Small intestine (tissue), 16 donors: ENCODE measurements at places on chromosomes 3 and 15. TPM values are rescaled to one million over a fixed set of nuclear protein-coding genes. Genes with fewer than 3 reads are reported as not detected.
A peak's percentile ranks its signal among the peaks of the same experiment; 100 is the strongest.

The COL6A5 gene
- polyA plus RNA-seq, result 0.01 TPM

GRCh38 chr3:117035745-117036144, 326.2 kb downstream of the TUSC7 start:
- H3K27me3 ChIP-seq, result no peaks in the 10 kb centered on the region
- H3K4me3 ChIP-seq, result no peak overlapping the region
- H3K27ac ChIP-seq, result peak overlapping the region; percentile 47
- peak; percentile 60 for DNase-seq
- no peaks in the 10 kb centered on the region for H3K36me3 ChIP-seq

GRCh38 chr3:46677411-46677726, 16.1 kb downstream of the ALS2CL start:
- H3K4me1 ChIP-seq, result no peaks in the 10 kb centered on the region
- H3K27me3 ChIP-seq, result no peaks in the 10 kb centered on the region
- peaks cover 86% of the 10 kb centered on the region for H3K36me3 ChIP-seq
- H3K4me3 ChIP-seq, result no peak overlapping the region
- DNase-seq, result no peak

The MINAR1 gene
- polyA plus RNA-seq, result 0.43 TPM

GRCh38 chr3:24538891-24539290, 44.2 kb upstream of the THRB start:
- H3K27me3 ChIP-seq, result no peaks in the 10 kb centered on the region
- DNase-seq, result peak; percentile 90
- H3K27ac ChIP-seq, result no peak overlapping the region
- no peaks in the 10 kb centered on the region for H3K4me1 ChIP-seq
- H3K36me3 ChIP-seq, result no peaks in the 10 kb centered on the region

DNA sequence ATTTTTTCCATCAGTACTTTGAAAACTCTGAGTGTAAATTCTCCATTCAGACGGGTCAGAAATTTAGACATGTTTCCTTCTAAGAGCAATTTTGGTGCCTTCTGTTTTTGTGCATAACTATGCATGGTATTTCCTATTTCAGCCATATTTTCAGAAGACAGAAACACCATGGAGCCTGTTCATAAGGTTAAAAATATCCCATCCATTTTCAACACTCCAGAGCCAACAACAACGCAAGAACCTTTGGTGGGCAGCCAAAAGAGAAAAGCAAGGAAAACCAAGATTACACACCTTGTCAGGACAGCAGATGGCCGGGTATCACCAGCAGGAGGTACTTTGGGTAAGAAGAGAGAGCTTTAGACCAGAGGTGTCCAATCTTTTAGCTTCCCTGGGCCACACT, 275.6 kb downstream of the BBX start:
- H3K4me3 ChIP-seq, result no peak overlapping the region
- no peak overlapping the region for H3K27ac ChIP-seq
- peaks cover 11% of the 10 kb centered on the region for H3K36me3 ChIP-seq
- H3K4me1 ChIP-seq, result peaks cover 4% of the 10 kb centered on the region

DNA sequence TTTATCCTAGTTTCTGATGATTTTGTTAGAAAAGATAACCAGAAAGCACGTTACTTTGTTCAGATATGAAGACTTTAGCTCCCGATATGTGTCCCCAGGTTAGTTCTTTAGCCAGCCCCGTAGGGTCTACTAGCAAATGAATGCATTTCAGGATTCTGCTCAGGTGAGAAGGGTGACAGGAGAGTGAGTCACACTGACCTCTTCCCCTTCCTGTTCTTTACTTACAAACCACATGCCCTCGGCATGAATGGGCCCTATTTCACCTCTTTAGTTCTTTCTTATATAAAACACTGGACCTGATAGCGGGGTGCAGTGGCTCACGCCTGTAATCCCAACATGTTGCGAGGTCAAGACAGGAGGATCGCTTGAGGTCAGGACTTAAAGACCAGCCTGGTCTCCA, 98.4 kb downstream of the SLC49A4 start:
- no peaks in the 10 kb centered on the region for H3K4me1 ChIP-seq
- no peak overlapping the region for H3K4me3 ChIP-seq
- H3K27ac ChIP-seq, result no peak overlapping the region
- DNase-seq, result no peak
- H3K27me3 ChIP-seq, result no peaks in the 10 kb centered on the region

- no peaks in the 10 kb centered on the region for H3K4me1 ChIP-seq
- no peaks in the 10 kb centered on the region for H3K27me3 ChIP-seq
- no peak for DNase-seq
- H3K27ac ChIP-seq, result no peak overlapping the region
- H3K36me3 ChIP-seq, result peaks cover 13% of the 10 kb centered on the region
- H3K4me3 ChIP-seq, result no peak overlapping the region
Observed at GRCh38 chr3:188607805-188608315, 453.9 kb downstream of the LPP start.

The IL1RAP gene
- polyA plus RNA-seq, result 0.45 TPM

- H3K27ac ChIP-seq, result no peak overlapping the region
- H3K4me1 ChIP-seq, result no peaks in the 10 kb centered on the region
- no peaks in the 10 kb centered on the region for H3K36me3 ChIP-seq
- no peak overlapping the region for H3K4me3 ChIP-seq
- H3K27me3 ChIP-seq, result no peaks in the 10 kb centered on the region
Observed at GRCh38 chr3:56881841-56882240, 80.1 kb upstream of the ARHGEF3 start.

DNA sequence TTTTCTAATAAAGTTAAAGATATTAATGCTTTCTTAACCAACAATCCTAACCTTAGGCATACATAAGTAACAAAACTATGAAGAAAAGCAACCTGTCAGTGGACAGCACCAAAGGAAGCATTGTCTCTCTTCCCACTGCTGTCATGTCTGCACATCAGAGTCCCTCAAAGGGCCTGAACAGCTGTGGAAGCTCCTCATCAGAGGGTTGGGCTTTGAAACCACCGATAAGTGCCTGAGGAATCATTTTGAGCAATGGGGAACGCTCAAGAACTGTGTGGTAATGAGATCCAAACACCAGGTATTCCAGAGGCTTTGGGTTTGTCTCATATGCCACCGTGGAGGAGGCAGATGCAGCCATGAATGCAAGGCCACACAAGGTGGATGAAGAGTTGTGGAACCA, 182.5 kb downstream of the FMN1 start:
- no peaks in the 10 kb centered on the region for H3K4me1 ChIP-seq
- DNase-seq, result no peak
- no peaks in the 10 kb centered on the region for H3K27me3 ChIP-seq
- H3K27ac ChIP-seq, result no peak overlapping the region

The CATSPER2 gene
- 3.2 TPM for polyA plus RNA-seq

The LCTL gene
- not detected for polyA plus RNA-seq

GRCh38 chr3:125310623-125311081, 64.5 kb downstream of the ZNF148 start:
- H3K27ac ChIP-seq, result peak overlapping the region; percentile 28
- peak; percentile 42 for DNase-seq
- no peaks in the 10 kb centered on the region for H3K27me3 ChIP-seq
- peak overlapping the region; percentile 42 for H3K4me3 ChIP-seq
- H3K36me3 ChIP-seq, result peaks cover 22% of the 10 kb centered on the region

The CX3CR1 gene
- not detected for polyA plus RNA-seq

DNA sequence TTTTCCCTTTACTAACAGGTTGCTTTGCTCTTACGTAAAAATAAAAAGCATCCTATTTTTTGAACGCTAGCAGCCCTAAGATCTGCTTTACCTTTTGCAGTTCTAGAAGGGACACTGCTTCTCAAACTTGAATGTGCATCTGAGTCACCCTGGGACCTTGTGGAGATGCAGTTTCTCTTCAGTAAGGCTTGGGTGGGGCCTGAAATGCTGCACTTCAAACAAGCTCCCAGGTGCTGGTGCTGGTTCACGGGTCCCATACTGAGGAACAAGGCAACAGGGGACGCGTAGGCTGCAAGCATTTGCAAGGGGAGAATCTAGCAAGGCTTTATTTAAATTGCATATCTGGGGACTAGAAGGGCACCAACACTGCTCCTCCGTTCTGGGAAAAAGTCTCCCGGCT, 30.0 kb downstream of the MB21D2 start:
- H3K4me3 ChIP-seq, result no peak overlapping the region
- peak; percentile 66 for DNase-seq
- no peaks in the 10 kb centered on the region for H3K27me3 ChIP-seq

- no peaks in the 10 kb centered on the region for H3K4me1 ChIP-seq
- no peak overlapping the region for H3K27ac ChIP-seq
- H3K27me3 ChIP-seq, result no peaks in the 10 kb centered on the region
- DNase-seq, result no peak
- no peaks in the 10 kb centered on the region for H3K36me3 ChIP-seq
- H3K4me3 ChIP-seq, result no peak overlapping the region
Observed at GRCh38 chr3:181210275-181210674, 220.7 kb upstream of the DNAJC19 start.

- H3K27ac ChIP-seq, result no peak overlapping the region
- no peaks in the 10 kb centered on the region for H3K36me3 ChIP-seq
- no peaks in the 10 kb centered on the region for H3K4me1 ChIP-seq
- no peak for DNase-seq
- H3K27me3 ChIP-seq, result peaks cover 4% of the 10 kb centered on the region
Observed at GRCh38 chr3:10468613-10469354, 36.6 kb downstream of the ATP2B2 start.

DNA sequence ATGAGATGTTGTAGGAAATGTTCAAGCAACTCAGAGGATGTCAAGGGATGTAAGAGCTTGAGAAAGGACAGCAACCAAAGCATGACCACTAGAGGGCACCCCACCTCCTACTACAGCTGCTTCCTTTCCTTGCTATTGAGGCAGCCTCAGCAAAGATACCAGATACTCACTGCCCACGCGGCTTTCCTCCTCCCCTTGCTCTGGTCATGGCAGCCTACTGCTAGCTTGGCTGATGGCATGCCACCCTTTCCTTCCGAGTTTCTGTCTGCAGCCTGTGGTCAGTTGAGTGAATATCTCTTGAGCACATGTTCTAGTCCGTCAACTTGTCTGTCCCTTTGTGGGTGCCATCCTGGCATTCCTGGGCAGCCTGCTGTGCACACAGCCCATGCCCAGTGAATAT, 4.4 kb upstream of the CXCR6 start:
- DNase-seq, result peak; percentile 89
- H3K4me3 ChIP-seq, result no peak overlapping the region
- H3K36me3 ChIP-seq, result peaks cover 12% of the 10 kb centered on the region
- no peaks in the 10 kb centered on the region for H3K4me1 ChIP-seq

The CLDN18 gene
- polyA plus RNA-seq, result 0.27 TPM

The WDR49 gene
- polyA plus RNA-seq, result 5.6 TPM

The GRIP2 gene
- 1.4 TPM for polyA plus RNA-seq

- peaks cover 43% of the 10 kb centered on the region for H3K27me3 ChIP-seq
- DNase-seq, result no peak
- no peak overlapping the region for H3K4me3 ChIP-seq
- no peaks in the 10 kb centered on the region for H3K4me1 ChIP-seq
Observed at GRCh38 chr3:129607391-129608068, 1.1 kb upstream of the PLXND1 start.

The CLDN16 gene
- polyA plus RNA-seq, result not detected

DNA sequence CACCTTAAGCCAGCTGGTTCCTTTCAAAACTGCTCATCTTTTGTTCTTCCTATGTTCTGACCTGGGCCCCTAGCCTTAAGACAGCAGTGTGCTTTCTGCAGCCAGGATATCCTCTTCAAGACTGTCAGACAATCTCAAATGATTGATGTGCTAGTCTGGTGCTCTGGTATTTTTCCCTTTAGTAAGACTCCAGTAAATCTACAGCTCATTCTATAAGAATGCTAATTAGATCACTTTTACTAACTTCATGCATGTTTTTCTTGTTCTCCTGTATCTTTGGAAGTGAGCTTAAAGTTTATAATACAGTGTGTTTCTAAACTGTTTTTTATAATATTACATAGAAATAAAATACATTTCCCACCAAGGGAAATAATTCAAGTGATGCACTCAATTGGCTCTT, 220.9 kb upstream of the NANOGP8 start:
- peaks cover 12% of the 10 kb centered on the region for H3K4me1 ChIP-seq
- peak overlapping the region; percentile 78 for H3K27ac ChIP-seq
- H3K27me3 ChIP-seq, result no peaks in the 10 kb centered on the region
- H3K4me3 ChIP-seq, result no peak overlapping the region
- no peaks in the 10 kb centered on the region for H3K36me3 ChIP-seq
- DNase-seq, result peak; percentile 10

DNA sequence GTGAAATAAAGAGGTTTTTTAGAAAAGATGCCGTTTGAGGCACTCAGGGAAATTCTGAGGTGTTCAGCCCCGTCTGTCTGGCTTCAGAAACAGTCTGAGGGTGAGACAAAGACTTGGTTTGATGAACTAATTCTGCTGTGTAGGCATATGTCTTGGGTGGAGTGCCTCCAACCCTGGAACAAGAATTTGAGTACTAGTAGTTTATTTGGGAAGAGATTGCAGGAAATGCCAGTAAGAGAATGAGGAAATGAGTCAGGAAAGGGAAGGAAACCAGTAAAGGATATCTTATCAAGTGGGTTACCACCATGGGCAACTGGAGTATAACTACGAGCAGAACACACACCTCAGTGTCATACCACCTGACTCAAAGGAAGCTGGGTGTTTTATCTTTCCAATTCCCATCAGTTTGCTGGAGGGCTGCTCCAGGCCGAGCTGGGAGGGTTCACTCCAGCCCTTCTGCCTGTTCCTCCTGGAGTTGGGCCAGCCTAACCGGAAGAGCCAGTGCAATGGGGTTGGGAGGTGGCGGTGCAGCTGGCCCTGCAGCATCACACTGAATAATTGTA, 75.3 kb downstream of the TGFBR2 start:
- DNase-seq, result no peak
- no peak overlapping the region for H3K4me3 ChIP-seq
- H3K36me3 ChIP-seq, result peaks cover 31% of the 10 kb centered on the region
- peaks cover 4% of the 10 kb centered on the region for H3K4me1 ChIP-seq

The SNX33 gene
- polyA plus RNA-seq, result 12.4 TPM

- H3K27me3 ChIP-seq, result no peaks in the 10 kb centered on the region
- H3K36me3 ChIP-seq, result no peaks in the 10 kb centered on the region
- no peaks in the 10 kb centered on the region for H3K4me1 ChIP-seq
- peak; percentile 75 for DNase-seq
- no peak overlapping the region for H3K27ac ChIP-seq
- no peak overlapping the region for H3K4me3 ChIP-seq
Observed at GRCh38 chr3:195447201-195447600, 4.4 kb upstream of the ACAP2 start.

GRCh38 chr15:42155546-42156242, 742 bp downstream of the PLA2G4F start:
- no peaks in the 10 kb centered on the region for H3K27me3 ChIP-seq
- peak; percentile 83 for DNase-seq
- H3K36me3 ChIP-seq, result peaks cover 41% of the 10 kb centered on the region
- H3K4me3 ChIP-seq, result peak overlapping the region; percentile 28

- DNase-seq, result peak; percentile 59
- H3K27ac ChIP-seq, result peak overlapping the region; percentile 53
- H3K4me1 ChIP-seq, result peaks cover 42% of the 10 kb centered on the region
- H3K36me3 ChIP-seq, result no peaks in the 10 kb centered on the region
- H3K27me3 ChIP-seq, result no peaks in the 10 kb centered on the region
- no peak overlapping the region for H3K4me3 ChIP-seq
Observed at GRCh38 chr15:62135532-62136134, 29.5 kb downstream of the C2CD4B start.

- no peak overlapping the region for H3K27ac ChIP-seq
- H3K27me3 ChIP-seq, result no peaks in the 10 kb centered on the region
- DNase-seq, result no peak
- no peaks in the 10 kb centered on the region for H3K4me1 ChIP-seq
- no peaks in the 10 kb centered on the region for H3K36me3 ChIP-seq
- H3K4me3 ChIP-seq, result no peak overlapping the region
Observed at GRCh38 chr15:50820808-50821382, 55.4 kb upstream of the SPPL2A start.
